ENCODE measurements at places on chromosomes 5 and 9.

GRCh38 chr5:66713998-66714397 lies 117.8 kb downstream of the MAST4 start:
- no peak for DNase-seq

DNA sequence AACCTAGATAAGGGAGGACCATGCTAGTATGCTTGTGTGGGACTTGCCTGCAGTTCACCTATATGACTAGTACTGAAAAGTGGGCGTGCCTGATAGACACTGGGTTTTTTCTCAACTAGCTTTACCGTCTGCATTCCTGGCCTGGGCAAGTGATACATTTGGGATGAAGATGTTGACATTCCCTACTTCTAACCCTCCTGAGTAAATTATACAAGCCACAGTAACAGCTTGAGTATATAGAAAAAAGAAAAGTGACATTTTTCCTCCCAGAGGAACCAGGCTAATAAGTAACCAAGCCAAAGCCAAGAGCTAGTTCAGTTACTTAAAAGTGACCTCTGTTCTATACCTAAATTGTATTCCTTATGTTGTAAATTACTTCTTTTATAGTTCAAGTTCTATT lies 153.8 kb upstream of the CYLC2 start:
- DNase-seq: no peak

DNA sequence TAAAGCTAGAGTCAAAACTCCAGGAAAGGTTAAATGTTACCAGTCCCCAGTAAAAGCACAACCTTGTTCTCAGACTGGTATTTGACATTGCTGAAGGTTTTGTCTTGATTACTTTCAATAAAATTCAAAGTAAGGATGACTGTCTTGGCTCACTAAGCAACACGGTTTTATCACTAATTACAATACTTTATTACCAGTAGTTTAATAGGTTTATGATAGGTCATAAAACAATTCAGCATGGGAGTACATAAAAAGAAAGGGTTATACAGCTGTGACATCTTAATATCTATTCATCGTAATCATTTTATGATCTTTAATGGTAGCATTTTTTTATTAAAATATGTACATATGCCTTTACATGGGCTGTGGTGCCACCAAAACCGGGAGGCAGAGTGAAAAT lies 370.7 kb upstream of the IRX2 start:
- no peak for DNase-seq

- DNase-seq: no peak
These were observed 1348.7 kb upstream of the C9orf72 start for GRCh38 chr9:28921857-28922500.

DNA sequence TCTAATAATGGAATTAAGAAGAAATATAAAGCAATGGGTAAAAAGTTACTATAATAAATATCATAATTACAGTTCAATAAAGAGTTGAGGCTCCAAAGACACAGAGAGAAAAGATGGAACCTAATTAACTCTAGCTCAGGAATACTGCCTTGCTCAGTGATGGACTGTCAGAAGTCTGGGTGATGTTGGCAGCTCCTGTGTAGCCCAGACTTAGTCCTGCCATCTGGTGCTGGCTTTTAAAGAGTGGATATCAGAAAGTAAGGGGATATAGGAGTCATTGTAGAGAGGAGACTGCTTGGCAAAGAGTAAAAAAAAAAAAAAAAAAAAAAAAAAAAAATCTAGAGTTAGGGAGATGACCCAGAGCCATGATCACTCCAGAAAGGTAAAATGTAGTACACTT lies 551.9 kb upstream of the DMAC1 start:
- DNase-seq: no peak

GRCh38 chr5:41871852-41872251 lies 1.6 kb upstream of the OXCT1 start:
- DNase-seq: no peak

DNA sequence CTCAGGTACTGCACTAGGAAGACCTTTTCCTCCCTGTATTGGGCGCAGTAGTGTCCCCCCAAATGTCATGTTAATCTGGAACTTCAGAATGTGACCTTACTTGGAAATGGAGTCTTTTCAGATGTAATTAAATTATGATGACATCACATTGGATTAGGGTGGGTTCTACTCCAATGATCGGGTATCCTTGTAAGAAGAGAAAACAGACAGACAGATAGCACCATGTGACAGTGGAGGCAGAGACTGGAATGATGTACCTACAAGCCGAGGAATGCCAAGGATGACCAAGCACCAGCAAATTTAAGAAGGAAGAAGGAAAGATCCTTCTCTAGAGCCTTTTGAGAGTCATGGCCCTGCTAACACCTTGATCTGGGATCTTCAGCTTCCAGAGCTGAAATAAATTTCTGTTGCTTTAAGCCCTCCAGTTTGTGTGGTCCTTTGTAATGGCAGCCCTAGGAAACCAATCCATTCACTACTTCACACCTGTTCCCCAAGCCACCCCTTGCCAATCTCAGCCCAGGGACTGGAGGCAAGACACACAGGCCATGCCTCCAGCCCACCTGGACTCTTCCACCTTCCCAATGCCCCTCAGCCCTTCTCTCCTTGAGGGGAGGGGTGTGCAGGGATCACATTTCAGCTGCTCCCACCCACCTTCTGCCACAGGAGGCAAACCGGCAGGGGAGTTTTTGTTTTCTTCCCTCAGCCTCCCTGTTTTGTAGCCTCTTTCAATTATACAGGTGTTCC lies 1.6 kb downstream of the CCNJL start:
- no peak for DNase-seq

DNA sequence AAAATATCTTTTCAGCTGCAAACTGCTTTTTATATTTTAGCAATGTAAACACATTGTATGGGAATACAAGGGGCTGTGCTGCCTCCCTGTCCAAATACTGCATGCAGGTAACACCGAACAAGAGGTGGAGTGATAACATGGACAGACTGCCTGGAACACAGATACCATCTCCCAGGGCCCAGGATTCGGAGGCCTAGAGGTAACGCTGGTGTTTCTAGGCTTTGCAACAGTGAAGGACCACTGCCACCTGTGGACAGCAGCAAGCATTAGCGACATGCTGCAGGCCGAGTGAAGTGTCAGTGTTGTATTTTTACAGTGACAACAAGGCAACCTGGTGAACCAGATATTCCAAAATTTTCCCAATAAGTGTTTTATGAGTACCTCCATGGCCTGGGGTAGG lies 379.1 kb downstream of the DMRT2 start:
- DNase-seq: no peak

DNA sequence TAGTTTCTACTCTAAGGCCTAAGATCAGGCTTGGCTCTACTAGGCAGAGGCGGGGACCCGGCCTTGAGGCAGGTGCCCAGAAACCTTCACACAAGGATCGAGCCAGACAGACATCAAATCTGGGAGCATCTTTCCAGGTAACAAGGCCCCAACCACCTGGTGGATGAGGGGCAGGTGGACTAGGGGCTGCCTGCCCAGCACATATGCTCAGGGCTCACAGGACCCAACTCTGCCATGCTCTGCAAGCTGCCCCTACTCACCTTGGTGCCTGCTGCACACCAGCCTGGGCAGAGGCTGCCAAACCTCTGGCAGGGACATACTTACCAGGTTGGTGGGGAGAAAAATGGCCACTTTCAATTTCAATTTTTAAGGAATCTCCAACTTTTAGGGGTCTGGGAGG lies 2.2 kb upstream of the ZNF618 start:
- DNase-seq: no peak

GRCh38 chr5:96439477-96440184 lies 6.6 kb upstream of the PCSK1 start:
- no peak for DNase-seq

DNA sequence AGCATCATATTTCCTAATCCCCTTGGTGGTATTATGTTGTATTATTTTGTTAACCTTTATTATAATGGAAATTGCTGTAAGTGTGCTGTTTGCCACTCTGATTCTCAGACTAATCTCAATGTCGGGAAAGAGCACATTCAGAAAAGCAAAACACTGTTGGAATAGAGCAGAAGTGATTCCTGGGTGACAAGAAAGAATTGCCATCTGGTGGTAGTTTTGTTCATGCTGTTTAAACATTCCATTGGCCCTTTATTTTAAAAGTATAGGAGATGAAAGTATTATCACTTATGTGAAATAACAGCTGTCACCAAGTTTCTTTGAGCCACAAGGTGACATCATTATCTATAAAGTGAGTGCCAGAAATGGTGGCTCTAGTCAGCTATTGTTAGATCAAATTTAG lies 301.3 kb upstream of the SGCD start:
- no peak for DNase-seq

GRCh38 chr9:20940447-20941173 lies 90.8 kb downstream of the HACD4 start:
- DNase-seq: no peak

GRCh38 chr5:10632110-10632761 lies 68.4 kb downstream of the ANKRD33B start:
- DNase-seq: peak; percentile 71

DNA sequence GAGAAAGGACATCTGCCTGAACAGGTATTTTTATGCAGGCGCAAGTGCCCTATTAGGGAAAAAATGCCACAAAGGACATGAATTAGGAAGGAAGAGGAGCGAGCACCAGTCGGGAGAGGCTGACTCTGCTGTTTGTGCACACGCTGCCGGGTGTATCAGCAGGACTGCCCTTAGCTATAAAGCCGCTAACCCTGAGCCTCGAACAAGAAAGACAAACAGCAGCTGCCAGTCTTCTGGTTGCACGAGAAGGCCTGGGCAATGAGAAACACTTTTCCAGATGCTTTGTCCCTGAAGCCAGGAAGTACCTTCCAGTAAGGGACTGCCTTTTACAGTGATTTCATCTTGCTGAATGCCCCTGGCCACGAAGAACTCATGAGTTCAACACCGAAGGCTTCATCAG lies 12.6 kb downstream of the QSOX2 start:
- no peak for DNase-seq

GRCh38 chr5:1633605-1634336 lies 110.0 kb upstream of the LPCAT1 start:
- DNase-seq: peak; percentile 78

- peak; percentile 11 for DNase-seq
These were observed 53.9 kb downstream of the BARX1 start for GRCh38 chr9:93900971-93901861.

DNA sequence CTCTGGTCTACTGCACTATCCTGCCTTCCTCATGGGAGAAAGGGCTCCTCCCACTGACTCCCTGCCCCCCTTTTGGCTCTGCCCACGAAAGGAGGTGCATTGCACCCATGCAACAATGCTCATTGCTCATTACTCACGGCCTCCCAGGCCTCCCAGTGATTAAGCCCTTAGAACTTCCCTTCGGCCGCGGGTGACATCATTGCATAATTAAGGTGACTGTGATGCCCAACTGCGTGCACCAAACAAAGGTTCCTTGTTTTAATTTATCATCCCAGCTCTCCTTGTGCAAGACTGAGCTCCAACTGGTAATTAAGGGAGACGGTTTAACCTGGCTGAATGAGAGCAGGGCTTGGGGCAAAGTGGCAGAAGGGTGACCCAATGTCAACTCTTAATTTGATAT lies 180.4 kb downstream of the GAS1 start:
- no peak for DNase-seq

GRCh38 chr9:121298689-121299466 lies 30.9 kb downstream of the GSN start:
- no peak for DNase-seq

Data from stimulated activated CD4-positive, alpha-beta T cell treated with anti-CD3 and anti-CD28 coated beads, Interleukin-2, amount 100 ng/mL, for 24 hours (primary cell).